Activated CD4-positive, alpha-beta memory T cell treated with anti-CD3 and anti-CD28 coated beads, Interleukin-2, amount 10 ng/mL, durations not matched to agents 7 days and 5 days (primary cell): ENCODE measurements at places on chromosomes 6 and 20.

DNA sequence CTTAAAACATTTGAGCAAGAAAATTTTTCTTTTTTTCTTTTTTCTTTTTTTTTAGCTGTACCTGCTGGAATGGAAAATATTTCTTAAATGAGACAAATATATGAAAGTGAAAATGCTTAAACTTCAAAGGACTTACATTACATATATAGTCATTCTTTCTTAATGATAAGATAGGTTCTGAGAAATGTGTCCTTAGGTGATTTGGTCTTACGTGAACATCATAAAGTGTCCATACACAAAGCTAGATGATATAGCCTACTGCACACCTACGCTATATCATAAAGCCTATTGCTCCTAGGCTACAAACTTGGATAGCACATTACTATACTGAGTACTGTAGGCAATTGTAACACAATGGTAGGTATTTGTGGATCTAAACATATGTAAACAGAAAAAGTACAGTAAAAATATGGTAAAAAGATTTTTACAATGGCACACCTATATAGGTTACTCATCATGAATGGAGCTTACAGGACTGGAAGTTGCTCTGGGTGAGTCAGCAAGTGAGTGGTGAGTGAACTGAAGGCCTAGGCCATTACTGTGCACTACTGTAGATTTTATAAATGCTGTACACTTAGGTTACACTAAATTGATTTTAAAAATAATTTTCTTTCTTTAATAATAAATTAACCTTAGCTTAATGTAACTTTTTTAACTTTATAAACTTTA lies 54.6 kb downstream of the RPP21 start:
- no peak overlapping the region for H3K4me3 ChIP-seq
- peaks cover 2% of the 10 kb centered on the region for H3K4me1 ChIP-seq
- no peak overlapping the region for H3K27ac ChIP-seq

- no peak overlapping the region for H3K4me3 ChIP-seq
- H3K27ac ChIP-seq, result no peak overlapping the region
- no peak for DNase-seq
- no peaks in the 10 kb centered on the region for H3K27me3 ChIP-seq
- H3K36me3 ChIP-seq, result peaks cover 59% of the 10 kb centered on the region
- H3K4me1 ChIP-seq, result no peaks in the 10 kb centered on the region
These were observed 21.2 kb downstream of the RIOK1 start for GRCh38 chr6:7410851-7411250.

DNA sequence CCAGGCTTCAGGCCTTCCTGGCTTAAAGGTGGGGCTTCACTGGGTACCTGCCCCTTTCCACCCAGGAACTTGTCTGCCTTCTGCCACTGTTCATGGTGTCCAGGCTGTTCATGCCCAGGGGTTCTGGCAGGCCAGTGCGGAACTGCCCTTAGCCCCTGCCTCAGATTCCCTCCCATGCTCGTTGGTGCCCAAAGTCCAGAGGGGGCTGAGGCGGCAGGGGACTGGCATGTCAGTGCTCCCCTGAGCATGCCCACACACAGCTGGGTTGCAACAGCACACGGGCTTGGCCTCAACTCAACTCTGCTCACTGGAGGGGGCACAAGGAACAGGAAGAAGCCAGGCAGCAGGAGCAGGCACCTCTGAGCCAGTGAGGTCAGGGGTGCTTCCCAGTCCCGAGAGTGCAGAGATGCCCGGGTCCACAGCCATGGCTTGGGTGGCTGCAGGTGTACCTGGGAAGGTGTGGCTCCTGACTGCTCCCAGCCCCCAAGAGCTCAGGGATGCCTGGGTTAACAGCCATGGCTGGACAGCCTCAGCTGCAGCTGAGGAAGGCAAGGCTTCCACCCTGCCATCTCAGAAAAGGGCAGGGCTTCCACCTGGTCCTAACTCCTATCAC lies 845.9 kb downstream of the EYS start:
- DNase-seq, result no peak
- H3K27ac ChIP-seq, result no peak overlapping the region
- no peaks in the 10 kb centered on the region for H3K27me3 ChIP-seq
- H3K4me3 ChIP-seq, result no peak overlapping the region
- H3K4me1 ChIP-seq, result no peaks in the 10 kb centered on the region

- H3K27me3 ChIP-seq, result no peaks in the 10 kb centered on the region
- no peak for DNase-seq
- H3K4me3 ChIP-seq, result no peak overlapping the region
- H3K4me1 ChIP-seq, result peaks cover 5% of the 10 kb centered on the region
- no peak overlapping the region for H3K27ac ChIP-seq
These were observed 13.7 kb downstream of the ABHD12 start for GRCh38 chr20:25376886-25377285.

- no peak overlapping the region for H3K27ac ChIP-seq
- peaks cover 15% of the 10 kb centered on the region for H3K4me1 ChIP-seq
- DNase-seq, result no peak
These were observed 112.4 kb downstream of the FOXO3 start for GRCh38 chr6:108673153-108673552.
